Panc1 (cell line): ENCODE measurements at places on chromosomes 5 and 9.

GRCh38 chr5:18772475-18772874 is 1138.2 kb downstream of the TAF11L14 start:
- DNase-seq, result peak; percentile 61

- DNase-seq, result peak; percentile 5
Observed at GRCh38 chr9:97632248-97632984, 752 bp downstream of the TSTD2 start.

DNA sequence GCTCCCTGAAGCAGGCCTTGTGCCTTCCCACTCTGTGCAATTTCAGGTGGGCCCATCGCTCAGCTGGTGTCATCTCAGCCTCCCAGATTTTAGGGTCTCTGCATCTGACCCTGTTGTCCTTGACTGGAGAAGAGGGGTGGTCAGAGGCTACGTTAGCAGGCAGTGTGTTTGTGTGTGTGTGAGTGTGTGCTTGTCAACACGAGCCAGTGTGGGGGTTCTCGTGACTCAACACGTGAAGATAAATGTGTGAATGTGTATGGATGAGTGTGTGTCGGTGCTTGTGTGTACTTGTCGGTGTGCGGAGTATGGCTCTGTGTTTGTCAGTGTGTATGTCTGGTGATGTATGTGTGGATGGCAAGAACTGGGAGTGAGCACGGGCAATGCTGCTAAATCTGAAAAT is 142.6 kb upstream of the KLF4 start:
- DNase-seq, result no peak

- no peak for DNase-seq
Observed at GRCh38 chr9:77708064-77708815, 60.1 kb upstream of the GNA14 start.

GRCh38 chr9:16901590-16901989 is 31.1 kb upstream of the BNC2 start:
- no peak for DNase-seq

- no peak for DNase-seq
Observed at GRCh38 chr9:136628268-136628667, 34.4 kb upstream of the EGFL7 start.

- no peak for DNase-seq
Observed at GRCh38 chr9:109723781-109724180, 56.2 kb upstream of the PALM2AKAP2 start.

DNA sequence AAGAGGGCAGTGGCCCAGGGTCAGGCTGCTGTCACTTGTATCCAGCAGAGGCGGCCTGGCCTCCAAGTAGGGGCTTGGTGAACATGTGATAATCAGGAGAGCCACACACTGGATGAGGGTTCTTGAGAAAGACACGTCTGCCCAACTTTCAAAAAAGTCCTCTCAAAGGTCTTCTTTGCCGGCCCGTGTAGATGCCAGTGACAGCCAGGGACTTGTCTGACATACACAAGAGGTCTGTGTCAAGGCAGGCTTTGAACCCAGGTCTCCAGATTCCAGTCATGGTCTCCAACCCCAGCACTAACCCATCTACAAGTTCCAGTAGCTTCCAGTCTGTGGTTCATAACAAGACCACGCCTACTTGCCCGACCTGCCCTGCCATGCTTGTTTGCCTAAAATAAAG is 7.9 kb upstream of the AMBP start:
- DNase-seq, result no peak

- no peak for DNase-seq
Observed at GRCh38 chr5:6601271-6601670, 31.6 kb downstream of the NSUN2 start.

DNA sequence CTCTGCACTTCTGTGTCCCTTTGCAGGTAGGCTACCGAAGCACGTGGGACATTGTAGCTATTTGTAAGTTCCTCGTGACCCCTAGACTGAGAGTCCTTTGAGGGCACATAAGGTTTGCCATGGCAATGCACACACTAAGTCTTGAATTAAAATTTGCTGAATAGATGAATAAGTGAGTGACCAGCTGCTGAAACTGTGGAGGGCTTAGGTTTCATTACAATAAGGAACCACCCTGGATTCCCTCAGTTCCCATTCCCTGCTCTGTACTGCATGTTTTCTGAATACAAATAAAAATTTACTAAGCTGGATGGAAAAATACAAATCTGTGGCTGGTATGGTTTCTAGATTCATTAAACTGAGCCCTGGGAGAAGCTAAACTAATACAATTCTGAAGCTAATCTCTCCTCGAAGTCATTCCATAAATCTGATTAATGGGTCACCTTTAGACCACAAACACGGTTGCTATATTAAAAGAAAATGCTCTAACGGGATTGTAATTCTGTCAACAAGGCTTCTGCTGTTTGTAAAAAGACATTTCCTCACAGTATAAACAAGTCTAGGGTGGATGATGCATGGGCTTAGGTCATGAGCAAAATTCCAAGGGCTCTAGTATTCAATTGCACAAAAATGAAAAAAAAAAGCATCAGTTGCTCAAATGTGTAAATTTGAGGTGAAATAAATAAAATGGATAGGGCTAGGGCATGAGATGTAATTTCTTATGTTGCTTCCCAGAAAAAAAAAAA is 172.3 kb downstream of the ATP10B start:
- DNase-seq, result no peak

DNA sequence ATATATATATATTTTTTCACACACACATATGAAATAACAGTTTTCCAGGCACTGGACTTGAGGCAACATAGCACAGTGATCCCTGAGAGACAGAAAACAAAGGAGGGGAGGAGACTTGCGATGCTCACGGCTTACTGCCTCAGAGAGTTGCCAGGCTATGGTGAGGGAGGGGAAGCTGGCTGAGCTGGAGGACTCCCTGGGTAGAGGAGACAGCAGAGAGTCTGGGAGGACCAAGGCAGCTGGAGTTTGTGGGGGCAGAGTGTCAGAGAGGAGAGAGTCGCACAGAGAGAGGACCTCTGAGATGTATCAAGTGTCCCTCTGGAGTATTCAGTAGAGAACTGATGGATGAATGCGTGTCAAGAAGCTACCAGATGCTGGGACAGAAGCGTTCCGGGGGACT is 23.1 kb upstream of the QSOX2 start:
- DNase-seq, result no peak

- DNase-seq, result no peak
Observed at GRCh38 chr9:134585746-134586706, 55.6 kb upstream of the COL5A1 start.

- no peak for DNase-seq
Observed at GRCh38 chr5:68838157-68838718, 255.6 kb upstream of the SLC30A5 start.

DNA sequence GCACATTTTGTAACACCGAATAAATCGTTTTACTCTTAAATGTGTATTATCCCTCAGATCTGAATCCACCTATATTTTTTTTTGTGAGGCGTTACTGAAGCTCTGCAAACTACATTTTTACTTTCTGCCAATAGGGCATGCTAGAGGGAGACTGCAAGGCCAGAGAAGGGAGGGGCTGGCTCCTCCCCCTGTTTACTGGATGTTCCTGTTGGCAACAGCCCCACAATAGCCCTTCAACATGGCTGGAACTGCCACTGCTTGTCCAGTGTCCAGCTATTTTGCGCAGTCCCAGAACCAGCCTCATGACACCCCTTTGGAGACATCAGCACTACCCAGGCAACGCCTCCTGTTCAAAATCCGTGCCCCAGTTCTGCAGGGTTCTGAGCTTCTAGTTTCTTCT is 85.4 kb upstream of the MIER3 start:
- DNase-seq, result no peak

- no peak for DNase-seq
Observed at GRCh38 chr9:117671468-117671867, 32.7 kb upstream of the TLR4 start.

DNA sequence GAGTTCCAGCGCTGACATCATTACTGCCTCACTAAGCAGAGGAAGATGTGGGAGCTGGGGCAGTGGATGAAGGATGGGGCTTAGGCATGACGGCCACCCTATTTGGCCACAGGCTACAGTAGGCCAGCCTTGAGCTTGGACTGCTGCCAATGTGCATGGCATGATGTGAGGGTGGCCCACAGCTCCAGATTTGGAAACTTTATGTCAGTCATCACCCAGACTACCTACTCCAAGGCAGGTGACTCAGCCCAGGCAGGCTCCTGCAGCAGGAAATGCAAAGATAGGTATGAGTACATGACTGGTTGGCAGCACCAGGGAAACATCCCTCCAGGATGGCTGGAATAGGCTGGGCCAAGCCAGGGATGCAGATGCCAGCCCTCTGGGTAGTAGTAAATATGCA is 303.6 kb downstream of the SPOCK1 start:
- no peak for DNase-seq

GRCh38 chr5:147482706-147483180 is 27.1 kb downstream of the DPYSL3 start:
- DNase-seq, result no peak

GRCh38 chr5:147629196-147629595 is 119.3 kb upstream of the DPYSL3 start:
- DNase-seq, result no peak

DNA sequence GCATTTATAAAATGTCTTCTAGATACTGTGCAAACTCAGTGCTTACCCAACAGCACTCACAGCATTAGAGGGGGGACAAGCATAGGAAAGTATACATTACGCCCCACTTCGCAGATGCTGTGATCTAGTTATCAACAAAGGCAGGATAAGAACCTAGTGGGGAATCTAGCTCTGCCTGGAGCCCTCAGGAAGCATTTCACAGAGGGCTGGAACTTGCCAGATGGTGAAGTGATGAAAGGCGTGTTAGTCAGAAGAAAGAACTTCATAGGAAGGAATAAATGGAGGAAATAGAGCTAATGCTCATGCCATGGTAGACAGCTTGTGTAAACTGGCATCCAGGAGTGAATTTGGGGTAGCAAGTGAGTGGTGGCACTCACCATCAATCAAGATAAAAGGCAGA is 25.8 kb downstream of the DIRAS2 start:
- DNase-seq, result no peak

GRCh38 chr5:56064984-56065383 is 70.2 kb upstream of the IL6ST start:
- DNase-seq, result no peak

DNA sequence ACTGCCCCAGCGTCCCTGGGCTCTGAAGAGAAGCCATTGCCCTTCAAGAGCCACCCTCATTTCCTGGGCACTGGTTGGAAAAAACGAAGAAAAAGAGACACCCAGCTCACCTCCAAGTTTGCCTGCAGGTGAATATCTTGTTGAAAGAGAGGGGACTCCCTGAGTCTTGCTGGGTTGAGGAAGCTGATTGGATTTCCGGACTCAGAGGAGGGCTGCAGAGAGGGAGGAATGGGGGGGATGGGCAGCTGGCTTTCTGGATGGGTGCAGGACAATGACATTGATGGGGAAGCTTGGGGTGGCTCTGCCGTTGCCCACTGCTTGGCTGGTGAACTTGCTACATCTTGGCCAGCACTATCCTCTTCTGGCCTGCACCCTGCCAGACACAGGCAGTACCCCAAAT is 31.0 kb upstream of the IER5L start:
- DNase-seq, result no peak

GRCh38 chr9:110537841-110538646 is 41.5 kb downstream of the SVEP1 start:
- DNase-seq, result no peak

DNA sequence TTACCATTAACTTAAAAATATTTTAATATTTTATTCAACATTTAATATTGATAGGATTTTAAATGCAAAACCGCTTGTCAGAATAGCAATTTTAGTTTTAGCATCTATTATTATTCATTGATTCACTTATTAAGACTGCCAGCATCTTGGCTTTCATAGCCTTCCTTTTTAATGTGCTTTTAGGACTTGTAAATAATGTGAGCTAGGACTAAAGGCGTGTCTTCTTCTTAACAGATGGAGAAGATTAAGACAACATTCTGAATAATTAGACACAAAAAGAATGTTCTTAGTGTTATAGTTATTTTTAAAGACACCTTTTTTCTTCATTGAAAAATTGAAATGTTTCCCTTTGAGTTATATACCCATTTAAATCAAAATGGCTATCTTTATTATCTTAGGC is 6.9 kb downstream of the IL31RA start:
- no peak for DNase-seq

DNA sequence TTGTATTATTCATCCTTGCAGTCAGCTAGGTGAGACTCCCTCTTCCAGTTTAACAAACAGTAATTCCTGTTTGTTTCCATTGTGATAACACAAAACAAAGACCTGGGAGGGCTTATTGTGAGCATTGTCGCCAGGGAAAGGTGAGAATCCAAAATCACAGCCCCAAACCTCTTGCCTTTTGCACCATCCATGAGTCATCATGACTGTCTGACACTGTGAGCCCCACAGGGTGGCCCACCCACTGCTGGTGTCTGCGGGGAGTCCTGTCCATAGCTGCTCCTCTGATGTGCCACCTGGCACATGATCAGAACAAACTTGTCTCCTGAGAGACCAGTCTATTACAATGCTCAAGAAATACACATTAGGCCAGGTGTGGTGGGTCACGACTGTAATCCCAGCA is 33.7 kb upstream of the S1PR3 start:
- no peak for DNase-seq

DNA sequence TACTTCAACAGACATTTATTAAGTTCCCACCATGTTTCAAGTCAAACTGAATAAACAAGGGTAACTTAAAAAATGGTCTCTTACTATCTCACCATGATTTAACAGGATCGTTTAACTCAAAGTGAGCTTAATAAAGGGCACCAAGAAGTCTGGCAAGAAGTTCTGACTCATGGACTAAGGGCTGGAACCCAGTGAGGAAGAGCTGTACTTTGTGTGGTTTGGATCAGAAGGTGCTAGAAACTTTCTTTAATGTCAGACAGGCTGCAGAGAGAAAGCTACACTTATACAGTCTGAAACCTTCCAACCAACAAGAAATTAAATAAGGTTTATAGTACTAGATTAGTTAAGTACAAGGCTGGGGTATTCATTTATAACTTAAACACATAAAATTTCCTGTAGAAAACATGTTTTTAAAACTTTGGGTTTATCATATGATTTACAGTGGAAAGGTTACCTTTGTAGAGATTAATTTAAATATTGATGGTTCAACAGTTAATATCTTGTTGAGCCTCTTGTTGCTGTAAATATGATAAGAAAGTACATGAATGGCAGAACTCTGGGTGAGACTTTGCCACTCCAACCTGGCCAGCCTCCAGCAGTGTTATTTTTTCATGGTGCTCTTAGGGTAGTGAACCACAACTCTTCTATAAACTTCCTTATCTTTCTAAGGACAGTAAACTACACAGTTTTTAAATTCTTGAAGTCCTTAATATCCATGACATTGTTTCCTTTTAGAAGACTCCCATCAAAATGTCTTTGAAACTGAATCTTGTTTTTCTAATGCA is 162.8 kb downstream of the MAN2A1 start:
- no peak for DNase-seq

- DNase-seq, result no peak
Observed at GRCh38 chr5:9500625-9501024, 45.2 kb downstream of the SEMA5A start.

DNA sequence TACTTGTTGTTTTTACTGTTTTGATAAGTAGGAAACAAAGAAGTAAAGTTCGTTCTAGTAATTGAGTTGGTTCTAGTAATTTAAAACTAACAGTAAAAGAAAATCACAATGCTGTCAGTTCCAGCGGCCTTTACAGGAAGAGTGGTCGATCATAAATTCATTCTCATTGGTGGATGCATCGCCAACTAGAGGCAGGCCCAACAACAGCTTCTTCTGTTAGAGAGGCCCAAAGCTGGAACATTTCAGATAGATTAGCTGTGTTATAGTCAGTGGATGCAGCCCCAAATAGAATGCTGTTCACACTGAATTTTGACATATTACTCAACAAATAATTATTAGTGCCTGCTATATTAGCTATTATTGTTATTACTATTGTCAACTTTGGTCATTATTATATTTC is 80.8 kb downstream of the ARRDC3 start:
- DNase-seq, result no peak
